ENCODE measurements at places on chromosomes 16 and 17.

DNA sequence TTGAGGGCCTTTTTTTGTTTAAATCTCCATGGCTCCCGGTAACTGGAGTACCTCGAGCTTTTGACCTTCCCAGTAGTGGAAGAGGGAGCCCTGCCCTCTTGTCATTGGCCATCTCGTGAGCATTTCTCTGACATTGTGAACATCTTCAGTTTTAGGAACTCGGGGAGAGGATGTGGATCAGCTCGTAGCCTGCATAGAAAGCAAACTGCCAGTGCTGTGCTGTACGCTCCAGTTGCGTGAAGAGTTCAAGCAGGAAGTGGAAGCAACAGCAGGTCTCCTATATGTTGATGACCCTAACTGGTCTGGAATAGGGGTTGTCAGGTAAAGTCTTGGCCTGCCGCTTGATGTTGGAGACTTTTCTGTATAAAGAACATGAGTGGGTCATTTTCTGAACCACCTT is 24.3 kb downstream of the NTAN1 start:
- peaks cover 4% of the 10 kb centered on the region for H3K4me1 ChIP-seq
- H3K27ac ChIP-seq, result no peak overlapping the region
- no peaks in the 10 kb centered on the region for H3K27me3 ChIP-seq

DNA sequence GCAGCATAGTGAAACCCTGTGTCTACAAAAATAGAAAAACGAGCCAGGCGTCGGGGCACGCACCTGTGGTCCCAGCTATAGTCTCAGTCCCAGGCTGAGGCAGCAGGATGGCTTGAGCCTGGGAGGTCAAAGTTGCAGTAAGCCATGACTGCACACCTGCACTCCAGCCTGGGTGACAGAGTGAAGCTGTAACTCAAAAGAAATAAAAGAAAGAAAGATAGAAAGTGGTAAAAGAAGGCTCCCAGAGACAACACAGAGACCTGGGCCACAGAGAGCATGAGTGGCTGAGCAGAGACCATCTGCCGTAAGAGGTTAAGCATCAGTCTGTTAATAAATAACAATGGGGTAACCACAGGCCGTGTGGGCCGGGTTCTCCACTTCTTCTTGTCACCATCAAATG is 15.3 kb upstream of the HEXD start:
- no peak overlapping the region for H3K4me3 ChIP-seq
- no peaks in the 10 kb centered on the region for H3K27me3 ChIP-seq
- H3K4me1 ChIP-seq, result peaks cover 19% of the 10 kb centered on the region
- H3K36me3 ChIP-seq, result peaks cover 32% of the 10 kb centered on the region
- H3K27ac ChIP-seq, result no peak overlapping the region

DNA sequence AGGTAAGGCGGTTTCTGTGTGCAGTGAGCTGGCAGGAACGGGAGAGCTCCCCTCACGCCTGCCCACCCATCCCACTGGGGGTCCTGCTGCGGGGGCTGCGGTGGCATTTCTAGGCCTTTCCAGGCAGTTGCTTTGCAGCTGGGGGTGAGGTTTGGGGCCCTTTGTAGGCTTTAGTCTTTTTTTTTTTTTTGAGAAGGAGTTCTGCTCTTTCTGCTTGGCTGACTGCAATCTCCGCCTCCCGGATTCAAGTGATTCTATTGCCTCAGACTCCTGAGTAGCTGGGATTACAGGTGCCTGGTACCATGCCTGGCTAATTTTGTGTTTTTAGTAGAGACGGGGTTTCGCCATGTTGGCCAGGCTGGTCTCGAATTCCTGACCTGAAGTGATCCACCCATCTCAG is 11.1 kb downstream of the TSC2 start:
- DNase-seq, result no peak
- no peak overlapping the region for H3K4me3 ChIP-seq
- H3K4me1 ChIP-seq, result no peaks in the 10 kb centered on the region
- H3K27ac ChIP-seq, result no peak overlapping the region
- H3K27me3 ChIP-seq, result no peaks in the 10 kb centered on the region

- no peak overlapping the region for H3K4me3 ChIP-seq
- H3K4me1 ChIP-seq, result no peaks in the 10 kb centered on the region
- H3K27me3 ChIP-seq, result no peaks in the 10 kb centered on the region
- no peak for DNase-seq
- H3K27ac ChIP-seq, result no peak overlapping the region
Observed at GRCh38 chr16:65757064-65757463, 609.4 kb upstream of the CDH5 start.

DNA sequence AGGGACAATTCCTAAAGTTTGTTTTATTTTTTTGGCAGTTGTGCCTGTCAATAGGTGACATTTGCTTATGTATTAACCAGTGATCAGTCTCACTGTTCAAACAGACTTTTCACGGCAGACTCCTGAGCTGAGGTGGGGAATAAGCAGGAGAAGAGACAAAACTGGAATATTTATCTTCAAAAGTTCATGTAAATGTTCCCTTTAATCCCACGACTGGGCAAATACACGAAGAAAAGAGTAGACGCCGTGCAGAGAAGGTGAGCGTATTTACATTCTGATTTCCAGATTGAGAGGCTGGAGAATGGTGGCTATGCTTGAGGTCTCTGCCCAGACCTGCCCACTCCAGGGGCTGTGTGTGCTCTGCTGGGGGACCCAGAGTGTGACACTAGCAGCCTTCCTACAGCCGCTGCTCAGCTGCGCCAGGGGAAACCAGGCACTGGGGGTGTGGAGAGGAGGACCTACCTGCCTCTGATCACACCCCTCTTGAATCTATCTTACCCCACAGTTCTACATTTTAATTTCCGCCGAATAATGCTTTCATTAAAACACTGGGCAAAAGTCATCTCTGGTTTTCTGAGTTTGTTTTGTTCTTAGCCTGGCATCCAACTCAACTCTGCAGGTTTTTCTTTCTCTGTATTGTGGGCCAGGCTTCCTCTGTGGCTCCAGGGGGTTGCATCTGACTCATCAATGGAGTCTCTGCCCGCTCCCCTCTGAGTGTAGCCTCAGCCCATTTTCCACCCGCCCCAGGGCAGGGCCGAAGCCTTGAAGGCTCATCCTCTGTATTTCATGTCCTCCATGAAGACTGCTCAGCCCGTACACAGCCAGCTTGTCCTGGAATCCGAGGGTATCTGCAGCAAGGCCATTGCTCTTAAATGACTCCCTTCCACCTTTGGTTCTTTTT is 237.1 kb downstream of the NTN1 start:
- DNase-seq, result no peak
- H3K27ac ChIP-seq, result no peak overlapping the region
- H3K4me3 ChIP-seq, result no peak overlapping the region

- DNase-seq, result peak; percentile 73
- no peak overlapping the region for H3K27ac ChIP-seq
- H3K4me3 ChIP-seq, result no peak overlapping the region
- H3K4me1 ChIP-seq, result peaks cover 18% of the 10 kb centered on the region
- H3K36me3 ChIP-seq, result peaks cover 93% of the 10 kb centered on the region
- no peaks in the 10 kb centered on the region for H3K27me3 ChIP-seq
Observed at GRCh38 chr17:49407981-49408501, 6.6 kb downstream of the PHB1 start.

DNA sequence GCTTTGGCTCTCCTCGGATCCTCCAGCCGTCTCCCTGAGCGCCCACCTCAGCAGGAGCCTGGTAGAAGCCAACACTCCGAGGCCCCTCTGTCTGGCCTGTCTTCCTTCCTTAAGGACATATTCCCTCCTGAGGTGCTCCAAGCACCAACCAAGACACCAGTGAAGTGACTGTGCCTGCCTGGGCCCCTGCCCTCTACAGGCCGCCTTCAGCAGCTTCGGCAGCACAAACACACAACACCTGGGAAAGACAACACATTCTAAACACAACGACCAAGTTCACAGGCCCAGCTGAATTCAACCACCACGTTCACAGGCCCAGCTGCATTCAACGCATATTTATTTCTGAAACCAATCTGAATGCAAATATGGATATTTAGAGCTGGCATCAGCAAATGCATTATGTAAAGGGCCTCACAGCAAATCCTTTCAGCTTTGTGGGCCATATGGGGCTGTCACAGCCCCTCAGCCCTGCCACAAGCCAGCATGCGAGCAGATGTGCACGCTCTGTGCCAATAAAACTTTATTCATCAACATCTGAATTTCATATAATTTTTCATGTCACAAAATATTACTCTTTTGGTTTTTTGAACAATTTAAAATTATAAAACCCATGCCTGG is 12.2 kb downstream of the GALNS start:
- no peaks in the 10 kb centered on the region for H3K27me3 ChIP-seq
- no peak overlapping the region for H3K4me3 ChIP-seq
- no peak for DNase-seq
- H3K36me3 ChIP-seq, result no peaks in the 10 kb centered on the region

DNA sequence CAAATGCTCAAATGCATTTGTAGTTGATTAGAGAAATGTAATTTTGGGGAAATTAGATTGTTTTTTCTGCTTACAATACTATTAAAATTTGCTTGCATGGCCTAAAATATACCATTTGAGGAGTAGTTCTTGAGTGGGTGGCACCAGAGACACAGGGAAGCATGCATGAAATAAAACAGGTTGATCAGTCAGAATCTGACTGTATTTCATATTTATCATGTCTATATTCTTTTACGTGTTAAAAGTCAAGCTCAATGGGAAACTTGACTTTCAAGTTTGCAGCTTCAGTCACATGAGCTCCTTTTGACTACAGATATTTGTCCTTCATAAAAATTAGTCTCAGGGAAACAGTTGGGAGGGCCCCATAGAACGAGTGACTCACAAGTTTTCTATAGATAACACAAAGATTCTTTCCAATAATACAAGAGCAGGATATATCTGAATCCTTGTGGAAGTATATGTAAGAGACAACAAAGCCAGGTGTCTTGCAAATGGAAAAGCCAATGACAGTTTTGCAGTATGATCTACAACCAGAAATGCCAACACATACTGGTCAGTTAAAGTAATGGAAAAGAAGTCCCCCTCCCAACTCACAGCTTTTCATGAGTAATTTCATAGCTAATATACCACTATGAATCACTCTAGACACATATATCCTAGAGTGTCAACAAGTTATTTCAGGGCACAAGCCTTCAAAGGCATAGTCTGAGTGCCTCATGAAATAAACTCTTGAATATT is 42.2 kb upstream of the CORO6 start:
- H3K4me1 ChIP-seq, result peaks cover 31% of the 10 kb centered on the region
- H3K27ac ChIP-seq, result peak overlapping the region; percentile 77
- peaks cover 71% of the 10 kb centered on the region for H3K36me3 ChIP-seq
- no peak overlapping the region for H3K4me3 ChIP-seq

DNA sequence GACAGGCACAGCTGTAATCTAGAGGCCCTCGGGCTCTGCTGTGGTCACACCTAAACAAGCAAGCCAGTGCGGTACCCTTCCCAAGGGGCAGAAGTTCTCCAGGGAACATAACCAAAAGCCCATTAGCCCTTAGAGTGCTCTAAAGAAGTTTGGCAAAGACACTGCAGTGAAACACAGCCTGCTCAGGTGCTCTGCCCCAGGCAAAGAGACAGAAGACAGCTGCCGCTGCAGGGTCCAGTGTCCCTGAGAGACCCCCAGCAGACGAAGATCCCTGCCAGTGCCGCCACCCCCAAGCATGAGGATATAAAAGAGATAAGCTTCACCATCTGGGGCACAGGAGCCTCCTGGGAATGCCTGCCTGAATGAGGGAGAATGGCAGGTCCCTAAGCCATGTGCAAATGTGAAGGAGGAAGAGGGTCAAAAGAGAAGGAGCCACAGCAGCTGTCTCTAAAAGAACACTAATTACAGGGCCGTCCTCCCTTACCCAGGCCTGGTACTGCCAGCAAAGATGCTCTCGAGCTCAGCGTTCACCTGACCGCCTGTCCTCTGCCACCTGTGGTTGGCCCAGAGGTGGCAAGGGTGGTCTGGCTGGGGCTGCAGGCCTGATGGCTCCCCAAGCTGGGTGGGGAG is 29.7 kb downstream of the CUEDC1 start:
- peaks cover 3% of the 10 kb centered on the region for H3K4me1 ChIP-seq
- no peaks in the 10 kb centered on the region for H3K36me3 ChIP-seq
- peaks cover 12% of the 10 kb centered on the region for H3K27me3 ChIP-seq
- H3K4me3 ChIP-seq, result no peak overlapping the region

- H3K4me3 ChIP-seq, result no peak overlapping the region
- H3K36me3 ChIP-seq, result peaks cover 14% of the 10 kb centered on the region
- peaks cover 31% of the 10 kb centered on the region for H3K4me1 ChIP-seq
- no peaks in the 10 kb centered on the region for H3K27me3 ChIP-seq
Observed at GRCh38 chr17:2405247-2405926, 4.5 kb upstream of the MNT start.

DNA sequence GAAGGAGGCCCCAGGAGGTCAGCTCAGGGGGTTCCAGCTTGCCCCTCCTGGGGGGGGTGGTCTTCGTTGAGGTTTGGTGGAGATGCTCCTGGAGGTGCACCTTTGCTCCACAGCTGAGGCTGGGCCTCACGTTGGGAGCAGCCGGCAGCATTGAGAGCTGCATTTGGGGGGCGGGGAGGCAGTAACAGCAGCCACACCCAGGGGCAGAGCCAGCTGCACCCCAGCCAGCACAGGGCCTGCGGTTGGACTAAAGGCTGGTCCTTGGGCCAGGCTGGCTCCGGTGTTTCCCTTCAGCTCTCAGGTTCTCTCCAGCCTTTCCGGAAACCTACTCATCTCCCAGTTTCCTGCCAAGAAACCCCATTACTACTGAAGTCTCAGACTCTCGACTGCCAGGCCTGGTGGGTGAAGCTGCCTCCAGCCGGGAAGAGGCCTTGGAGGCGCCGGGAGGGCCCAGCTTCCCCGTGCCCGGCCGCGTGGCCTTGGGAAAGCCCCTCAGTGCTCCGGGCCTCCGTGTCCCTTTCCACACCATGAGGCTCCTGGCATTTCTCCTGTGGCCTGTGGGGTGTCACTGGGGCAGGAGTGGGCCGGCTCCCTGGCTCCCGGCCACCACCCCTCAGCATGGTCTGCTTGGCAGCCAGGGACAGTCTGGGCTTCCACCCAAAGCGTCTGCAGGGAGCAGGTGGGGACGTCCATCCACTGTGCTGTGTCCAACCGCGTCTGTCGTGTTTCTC is 14.0 kb upstream of the BAIAP2 start:
- no peak overlapping the region for H3K4me3 ChIP-seq
- peaks cover 29% of the 10 kb centered on the region for H3K4me1 ChIP-seq
- no peak overlapping the region for H3K27ac ChIP-seq
- H3K36me3 ChIP-seq, result peaks cover 5% of the 10 kb centered on the region

DNA sequence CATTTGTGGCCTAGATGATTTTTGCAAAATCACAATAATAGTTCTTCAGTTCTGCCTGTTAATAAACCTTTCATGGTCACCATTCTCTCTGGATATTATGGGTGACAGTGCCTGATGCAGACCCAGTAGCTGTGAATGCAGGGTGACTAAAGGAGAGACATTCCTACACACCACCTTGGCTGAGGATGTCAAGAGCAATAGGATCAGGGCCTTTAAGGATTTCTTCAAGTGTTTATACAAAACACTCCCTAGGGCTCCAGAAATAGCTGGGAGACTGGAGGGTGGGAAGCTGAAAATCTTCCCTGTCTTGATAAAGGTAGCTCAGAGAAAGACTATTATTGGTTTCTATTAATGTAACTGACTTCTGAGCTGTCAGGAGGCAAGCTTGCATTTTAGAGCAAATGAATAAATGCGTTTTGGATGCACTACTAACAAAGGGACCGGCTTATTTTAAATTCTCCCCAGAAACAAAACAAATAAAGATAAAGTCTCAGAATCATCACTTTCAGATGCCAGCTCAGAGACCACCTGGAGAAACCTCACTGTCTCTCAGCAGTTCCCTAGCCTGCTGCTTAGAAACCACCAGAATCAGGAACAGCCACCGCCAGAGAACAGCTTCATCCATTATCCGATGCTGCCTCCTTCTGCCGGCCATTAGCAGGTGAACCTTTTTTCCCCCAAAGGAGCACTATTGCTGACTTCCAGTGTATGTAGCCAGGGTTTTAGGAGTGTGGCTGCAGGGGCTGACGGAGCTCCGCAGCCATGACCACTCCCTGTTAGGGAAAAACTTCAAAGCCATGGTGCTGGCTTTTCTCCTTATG is 171.4 kb upstream of the DYNLRB2 start:
- H3K4me1 ChIP-seq, result no peaks in the 10 kb centered on the region
- peaks cover 2% of the 10 kb centered on the region for H3K27me3 ChIP-seq
- H3K4me3 ChIP-seq, result no peak overlapping the region
- no peak overlapping the region for H3K27ac ChIP-seq
- DNase-seq, result no peak

GRCh38 chr16:72853575-72854266 is 194.2 kb downstream of the ZFHX3 start:
- H3K27me3 ChIP-seq, result peaks cover 16% of the 10 kb centered on the region
- H3K36me3 ChIP-seq, result no peaks in the 10 kb centered on the region
- H3K4me3 ChIP-seq, result no peak overlapping the region
